CD4-positive, alpha-beta T cell treated with Interleukin-2 at 100 ng/mL for 4 hours (primary cell): ENCODE measurements at places on chromosomes 7 and 10.
A peak's percentile ranks its signal among the peaks of the same experiment; 100 is the strongest.

- DNase-seq: no peak
Measured at GRCh38 chr10:62259456-62259855, 9.2 kb downstream of the RTKN2 start.

GRCh38 chr7:93551063-93551895 is 23.2 kb downstream of the CALCR start:
- peak; percentile 4 for DNase-seq

DNA sequence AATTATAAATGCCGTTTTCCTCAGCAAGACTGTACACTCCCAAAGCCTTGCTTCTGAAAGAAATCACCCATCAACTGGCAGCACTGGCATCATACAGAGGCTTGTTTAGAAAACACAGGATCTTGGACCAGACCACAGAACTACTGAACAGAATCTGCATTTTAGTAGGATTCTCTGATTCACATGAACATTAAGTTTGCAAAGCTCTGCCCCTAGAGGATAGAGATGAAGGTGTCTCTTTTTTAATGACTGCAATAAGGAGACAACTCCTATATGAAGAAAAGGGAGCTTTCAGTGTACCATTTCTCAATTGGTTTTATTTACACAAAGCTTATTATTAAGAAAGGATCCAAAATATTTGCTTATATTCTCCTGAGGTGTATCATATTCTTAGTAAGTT is 172.7 kb downstream of the AGMO start:
- DNase-seq: no peak

DNA sequence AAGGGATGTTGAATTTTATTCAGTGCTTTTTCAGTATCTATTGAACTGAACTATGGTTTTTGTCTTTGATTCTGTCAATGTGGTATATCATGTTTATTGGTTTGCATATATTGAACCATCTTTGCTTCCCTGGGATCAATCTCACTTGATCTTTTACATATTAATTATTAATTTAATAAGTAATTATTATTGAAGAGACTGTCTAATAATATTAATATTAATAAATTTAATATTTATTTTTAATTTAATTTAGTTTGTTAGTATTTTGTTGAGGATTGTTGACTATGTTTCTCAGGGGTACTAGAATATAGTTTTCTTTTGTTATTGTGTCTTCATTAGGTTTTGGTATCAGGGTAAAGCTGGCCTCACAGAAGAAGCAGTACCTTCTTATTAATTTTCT is 26.5 kb upstream of the TRA2A start:
- no peak for DNase-seq

DNA sequence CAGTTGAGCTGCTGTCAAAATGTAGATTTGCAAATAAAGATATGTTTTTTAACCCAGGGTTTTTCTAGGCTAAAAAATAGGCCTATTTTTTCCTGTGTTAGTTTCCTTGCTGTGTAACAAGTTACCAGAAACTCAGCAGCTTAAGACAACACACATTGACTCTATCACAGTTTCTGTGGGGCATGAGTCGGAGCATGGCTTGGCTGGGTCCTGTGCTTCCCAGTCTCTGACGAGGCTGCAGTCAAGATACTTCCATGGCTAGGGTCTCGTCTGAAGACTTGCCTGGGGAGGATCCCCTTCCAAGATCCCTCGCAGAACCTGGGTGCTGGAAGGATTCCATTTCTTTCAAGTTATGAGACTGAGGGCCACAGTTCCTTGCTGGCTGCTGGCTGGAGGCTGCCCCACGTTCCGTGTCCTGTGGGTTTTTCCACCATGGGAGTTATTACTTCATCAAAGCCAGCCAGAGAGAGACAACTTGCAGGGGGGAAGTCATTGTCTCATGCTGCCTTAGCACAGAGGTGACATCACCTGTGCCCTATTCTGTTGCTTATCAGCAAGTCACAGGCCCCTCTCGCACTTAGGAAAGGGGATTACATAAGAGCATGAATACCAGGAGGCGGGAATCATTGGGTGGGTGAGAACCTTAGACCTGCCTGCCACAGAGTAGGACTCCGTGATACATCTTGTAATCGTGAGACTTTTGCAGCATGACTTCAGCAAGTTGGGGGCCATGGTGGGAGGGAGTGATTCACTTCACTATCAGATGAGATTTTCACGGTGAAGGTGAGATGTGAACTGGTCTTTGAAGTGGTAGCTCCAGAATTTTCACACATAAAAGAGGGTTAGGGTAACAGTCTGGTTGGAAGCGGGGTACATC is 77.9 kb downstream of the CCNY start:
- DNase-seq: peak; percentile 42

GRCh38 chr10:31154996-31155395 is 123.3 kb upstream of the ZNF438 start:
- DNase-seq: no peak

DNA sequence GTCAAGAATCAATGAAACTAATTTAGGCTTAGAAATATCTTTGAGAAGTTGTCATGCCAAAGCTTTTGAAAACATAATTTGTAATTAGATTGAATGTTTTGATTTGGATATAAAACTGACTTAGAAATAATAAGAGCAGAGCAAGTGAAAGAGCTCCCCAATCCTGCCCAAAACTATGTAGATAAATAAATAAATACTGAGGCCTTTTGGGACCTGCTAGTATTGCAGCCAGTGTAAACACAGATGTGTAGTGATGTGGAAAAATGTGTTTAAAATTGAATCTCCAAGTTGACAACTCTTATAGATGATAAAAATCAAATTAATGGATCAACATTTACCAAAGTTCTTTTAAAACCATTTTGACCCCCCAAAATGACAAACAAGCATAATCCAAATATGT is 896.1 kb downstream of the CNTNAP2 start:
- no peak for DNase-seq

DNA sequence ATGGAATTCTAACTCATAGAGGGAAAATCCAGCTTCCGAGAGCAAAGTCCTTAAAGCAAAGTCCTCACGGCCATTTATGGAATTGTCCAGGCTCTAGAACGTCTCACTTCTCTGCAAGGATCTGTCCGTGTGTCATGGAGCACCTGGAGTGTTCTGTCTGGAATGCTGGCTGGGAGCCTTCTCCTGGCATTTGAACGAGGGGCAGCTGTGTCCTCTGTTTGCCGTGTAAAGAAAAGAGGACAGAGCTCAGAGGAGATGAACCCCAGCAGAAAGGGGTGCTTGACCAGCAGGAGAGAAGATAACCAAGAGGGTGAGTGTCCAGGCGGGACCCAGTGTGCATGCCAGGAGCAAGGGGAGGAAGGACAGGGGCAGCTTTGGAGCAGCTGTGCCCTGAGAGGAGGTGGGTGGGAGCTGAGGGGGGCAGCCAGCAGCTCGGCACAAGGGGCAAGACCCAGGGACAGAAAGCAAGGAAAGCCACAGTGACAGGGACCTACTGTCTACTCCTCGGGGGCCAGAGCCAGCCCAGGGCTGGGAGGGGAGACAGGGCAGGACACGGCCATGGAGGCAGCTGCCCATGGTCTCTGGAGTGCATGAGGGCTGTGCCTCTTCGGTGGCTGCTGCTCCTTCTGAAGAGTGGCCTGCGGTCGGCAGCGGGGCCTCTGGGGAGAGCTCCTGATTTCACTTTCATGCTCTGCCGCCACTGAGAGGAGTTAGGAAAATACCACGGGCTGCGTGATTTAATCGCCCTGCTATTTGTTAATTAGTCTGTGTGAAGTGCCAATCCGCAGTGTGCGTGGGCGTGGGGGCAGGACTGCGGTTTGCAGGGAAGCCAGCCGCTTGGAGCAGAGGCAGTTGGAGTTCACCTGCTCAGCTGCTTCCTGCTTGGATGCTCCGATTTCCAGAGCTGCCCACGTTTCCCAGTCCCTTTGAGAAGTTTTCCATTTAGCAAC is 149.3 kb upstream of the SHH start:
- no peak for DNase-seq

DNA sequence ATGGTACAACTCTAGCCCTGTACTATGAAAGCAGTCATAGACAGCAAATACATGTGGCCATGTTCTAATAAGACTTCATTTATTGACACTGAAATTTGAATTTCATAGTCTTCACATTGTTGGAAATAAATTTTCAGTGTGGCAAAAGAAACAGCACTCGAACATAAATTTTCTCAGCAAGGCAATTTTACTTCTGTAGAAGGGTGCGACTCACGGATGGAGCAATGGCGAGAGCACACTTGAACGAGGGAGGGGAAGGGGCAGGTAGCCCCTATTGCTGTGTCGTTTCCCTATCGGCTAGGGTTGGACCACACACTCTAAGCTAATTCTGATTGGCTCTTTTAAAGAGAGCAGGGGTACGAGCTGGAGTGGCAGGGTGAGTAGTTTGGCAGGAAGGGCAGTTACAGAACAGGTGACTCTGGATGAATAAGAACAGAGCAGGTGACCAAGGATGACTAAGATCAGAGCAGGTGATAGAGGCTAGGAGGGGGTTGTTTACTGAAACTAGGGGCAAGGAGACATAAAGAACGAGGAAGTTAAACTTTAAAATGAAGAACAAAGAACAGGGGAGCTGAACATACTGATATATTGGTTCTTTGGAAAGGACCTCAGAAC is 52.0 kb downstream of the LRRC4 start:
- no peak for DNase-seq

GRCh38 chr7:155728116-155728515 is 83.7 kb downstream of the RBM33 start:
- no peak for DNase-seq
